Stimulated activated CD4-positive, alpha-beta T cell treated with anti-CD3 and anti-CD28 coated beads, Interleukin-12 subunit alpha, Interleukin-12 subunit beta, amount 100 ng/mL, for 48 hours (primary cell): ENCODE measurements at places on chromosomes 3 and 15.

DNA sequence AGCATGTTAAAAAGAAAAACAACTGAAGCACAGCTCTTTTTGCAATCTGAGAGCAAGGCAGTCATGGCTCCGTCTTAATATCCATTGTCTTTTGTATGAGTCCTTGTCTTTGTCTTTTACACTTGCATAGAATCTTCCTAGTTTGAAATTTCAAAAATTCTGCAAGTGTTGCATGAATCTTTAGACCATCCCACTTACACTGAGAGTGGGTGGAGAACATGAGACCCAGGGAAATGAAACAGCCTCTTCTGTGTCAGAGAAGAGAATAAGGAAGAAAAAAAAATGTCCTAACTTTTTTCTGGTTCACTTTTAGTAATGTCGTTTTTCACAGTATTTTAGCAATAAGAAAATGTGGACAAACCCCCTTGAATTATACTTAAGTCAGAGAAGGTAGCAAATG lies 12.1 kb upstream of the DCLK3 start:
- DNase-seq, result no peak

- no peak for DNase-seq
These were observed 44.7 kb downstream of the FAM43A start for GRCh38 chr3:194730365-194730764.

DNA sequence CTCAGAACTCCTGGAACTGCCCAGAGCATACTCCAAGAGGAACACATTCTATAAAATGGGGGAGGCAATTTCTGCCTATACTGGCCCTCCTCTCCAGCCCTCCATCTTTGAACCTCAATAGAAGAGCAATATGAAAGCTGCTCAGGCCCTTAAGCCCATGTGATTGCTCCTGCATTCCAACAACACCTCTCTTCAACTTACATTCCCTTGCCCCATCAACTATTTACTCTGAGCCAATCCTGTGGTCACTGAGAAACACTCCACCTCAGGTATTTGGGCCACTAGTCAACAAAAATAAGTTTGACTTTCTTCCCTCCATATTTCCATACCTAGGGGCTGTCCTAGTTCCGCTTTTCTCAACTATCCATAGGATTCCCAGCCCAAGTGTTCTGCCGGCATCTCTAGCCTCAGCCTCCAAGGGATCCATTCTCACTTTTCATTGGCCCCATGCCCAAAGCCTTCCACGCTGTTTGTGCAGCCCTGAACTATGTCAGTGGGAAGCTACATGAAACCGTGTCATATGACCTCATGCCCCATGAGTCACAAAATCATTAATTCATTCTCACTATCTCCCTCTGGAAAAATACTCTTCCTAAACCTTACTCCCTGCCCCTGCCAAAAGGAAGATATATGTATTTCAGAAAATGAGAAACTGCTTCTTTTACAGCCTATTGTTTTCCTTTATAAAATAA lies 61.6 kb downstream of the GJD2 start:
- DNase-seq, result no peak

DNA sequence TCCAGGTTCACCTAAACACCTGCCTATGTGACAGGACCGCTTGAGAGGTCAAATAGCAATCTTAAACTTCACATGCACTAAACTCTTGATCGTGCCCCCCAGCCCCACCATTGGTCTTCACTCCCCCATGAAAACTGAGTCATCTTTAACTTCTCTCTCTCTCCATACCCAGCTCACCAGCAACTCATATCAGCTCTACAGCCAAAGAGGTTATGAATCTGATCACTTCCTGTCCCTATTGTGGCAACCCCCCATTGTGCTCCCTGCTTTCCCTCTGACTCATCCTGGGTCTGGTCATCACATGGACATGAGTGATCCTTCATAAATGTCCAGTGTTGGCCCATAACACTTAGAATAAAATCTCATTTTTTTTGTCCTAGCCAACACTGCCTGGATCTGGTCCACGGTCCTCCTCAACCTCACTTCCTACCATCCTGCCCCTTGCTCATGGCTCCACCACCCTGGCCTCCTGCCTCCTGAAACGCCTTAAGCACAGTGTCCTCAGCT lies 103.4 kb upstream of the HACD2 start:
- no peak for DNase-seq

DNA sequence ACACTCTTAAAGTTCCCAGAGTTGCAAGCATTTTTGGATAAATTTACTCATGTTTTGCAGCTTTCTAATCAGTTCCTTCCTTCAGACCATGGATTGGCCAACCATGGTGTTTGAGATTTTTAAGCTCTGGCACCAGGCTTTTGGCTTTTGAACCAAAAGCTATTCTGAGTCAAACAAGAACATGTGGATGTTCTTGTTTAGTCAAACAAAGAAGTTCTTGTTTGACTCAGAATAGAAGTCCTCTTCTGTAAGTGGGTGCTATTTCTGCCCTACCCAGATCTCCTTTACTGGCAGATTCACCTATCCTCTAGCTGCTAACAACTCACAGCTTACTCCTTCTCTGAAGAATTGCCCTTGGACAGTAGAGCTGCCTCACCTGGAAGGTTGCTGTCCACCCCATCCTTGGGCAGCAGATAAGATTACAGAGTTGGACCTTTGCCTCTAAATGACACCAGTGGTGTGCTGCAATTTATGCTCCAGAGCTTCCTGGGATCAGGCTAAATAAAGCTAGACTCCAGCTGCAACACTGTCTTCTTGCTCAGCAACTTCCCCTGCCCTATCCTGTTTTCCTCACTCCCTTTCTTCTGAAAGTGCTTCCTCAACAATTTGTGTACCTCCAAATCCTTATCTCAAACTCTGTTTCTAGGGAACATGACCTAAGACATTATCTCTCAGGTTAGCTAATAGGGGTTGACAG lies 65.6 kb downstream of the COL6A6 start:
- DNase-seq, result no peak

GRCh38 chr15:63606308-63606707 lies 9.1 kb downstream of the FBXL22 start:
- DNase-seq, result no peak

DNA sequence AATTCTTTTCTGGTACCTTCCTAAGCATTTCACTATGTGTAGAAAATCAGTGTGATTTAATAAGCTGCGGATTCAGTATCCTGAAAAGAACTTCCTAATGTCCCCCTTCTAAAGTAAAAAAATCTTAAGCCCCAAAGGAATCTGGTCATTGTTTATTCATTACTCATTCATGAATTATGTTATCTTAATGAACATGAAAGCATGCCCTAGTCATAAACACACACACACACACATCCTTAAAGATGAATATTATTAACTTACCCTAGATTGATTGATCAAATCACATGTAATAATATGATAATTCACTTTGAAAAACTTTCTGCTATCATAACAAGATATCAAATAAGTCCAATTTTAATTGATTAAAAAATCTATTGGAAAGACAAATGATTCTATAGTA lies 96.4 kb upstream of the BFSP2 start:
- DNase-seq, result no peak

- no peak for DNase-seq
These were observed 88.2 kb downstream of the FAM43A start for GRCh38 chr3:194773771-194774455.

- DNase-seq, result no peak
These were observed 103.9 kb upstream of the SLC6A11 start for GRCh38 chr3:10712121-10712520.

GRCh38 chr3:120688121-120688520 lies 6.1 kb upstream of the HGD start:
- DNase-seq, result no peak

- DNase-seq, result no peak
These were observed 24.9 kb downstream of the VPS13C start for GRCh38 chr15:62035256-62035924.

- no peak for DNase-seq
These were observed 70.9 kb downstream of the ANP32A start for GRCh38 chr15:68749793-68750192.

DNA sequence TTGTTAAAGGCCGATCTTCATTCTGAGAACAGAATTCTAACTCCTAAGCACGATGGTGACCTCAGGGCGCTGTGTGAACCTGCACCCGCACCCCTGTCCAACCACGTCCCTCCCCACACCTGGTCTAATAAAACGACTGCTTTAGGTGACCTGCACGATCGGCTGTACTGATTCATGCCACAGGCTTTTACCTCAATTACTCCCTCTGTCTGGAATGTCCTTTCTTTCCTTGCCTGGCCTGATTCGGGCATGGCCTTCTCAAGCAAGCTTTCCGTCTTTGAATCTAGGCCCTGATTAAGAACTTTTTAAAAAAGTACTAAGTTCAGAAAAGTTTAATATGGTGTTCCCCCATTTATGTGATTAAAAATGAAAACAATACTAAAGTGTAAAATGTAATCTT lies 842 bp upstream of the U2SURP start:
- DNase-seq, result no peak

DNA sequence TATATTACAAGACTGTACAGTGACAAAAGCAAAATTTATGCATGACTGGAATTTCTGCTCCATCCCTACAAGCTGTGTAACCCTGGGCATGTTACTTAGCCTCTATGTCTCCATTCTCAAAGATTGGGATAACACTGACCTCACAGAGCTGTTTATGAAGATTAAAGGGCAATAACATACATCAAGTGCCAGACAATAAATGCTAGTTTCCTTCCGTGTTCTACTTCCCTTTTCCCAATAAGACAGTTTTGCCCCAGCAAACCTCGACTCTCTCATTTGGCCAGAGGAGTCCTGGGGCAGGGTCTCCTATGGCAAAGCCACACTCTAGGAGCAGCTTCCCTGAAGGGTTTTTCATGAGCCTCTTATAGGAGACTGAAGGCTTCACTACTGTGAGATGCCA lies 7.5 kb downstream of the HEXA start:
- no peak for DNase-seq

- DNase-seq, result no peak
These were observed 21.8 kb upstream of the BDH1 start for GRCh38 chr3:197577366-197578074.

- no peak for DNase-seq
These were observed 91.6 kb downstream of the IQSEC1 start for GRCh38 chr3:12981306-12982275.

DNA sequence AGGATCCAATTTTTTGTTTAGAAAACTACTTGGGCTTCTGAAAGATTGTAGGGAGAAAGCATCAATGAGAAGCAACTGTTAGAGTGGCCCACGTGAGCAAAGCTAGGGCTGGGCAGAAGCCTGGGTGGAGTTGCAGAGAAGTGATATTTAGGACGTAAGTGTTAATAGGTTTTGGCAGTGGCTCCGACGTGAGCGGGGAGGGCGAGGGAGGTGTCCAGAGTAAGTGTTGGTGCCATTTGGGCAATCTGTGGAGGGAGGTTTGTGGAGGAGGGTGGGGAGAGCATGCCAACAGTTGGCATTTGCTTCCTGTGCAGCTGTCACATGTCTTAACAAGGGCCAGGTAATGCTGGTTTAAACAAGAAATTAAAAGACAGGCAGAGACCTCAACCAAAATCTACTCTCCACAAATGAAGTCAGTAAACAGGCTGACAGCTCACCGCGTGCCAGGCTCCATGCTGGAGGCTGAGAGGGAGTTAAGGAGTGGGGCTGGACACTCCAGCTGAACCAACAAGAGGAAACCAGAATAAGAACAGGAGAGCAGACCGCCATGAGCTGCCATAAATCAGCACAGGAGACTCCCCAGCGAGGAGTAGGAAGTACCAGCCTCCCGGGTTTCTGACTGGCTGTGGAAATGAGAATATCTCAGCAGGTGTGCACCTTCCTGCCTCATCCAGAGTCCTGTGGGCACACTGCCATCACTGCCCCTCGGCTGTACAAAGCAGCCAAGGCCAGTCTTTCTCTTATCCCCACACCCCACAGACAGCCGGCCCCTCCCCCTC lies 232.6 kb downstream of the ABHD5 start:
- no peak for DNase-seq

GRCh38 chr3:65576966-65577365 lies 461.8 kb downstream of the MAGI1 start:
- no peak for DNase-seq

DNA sequence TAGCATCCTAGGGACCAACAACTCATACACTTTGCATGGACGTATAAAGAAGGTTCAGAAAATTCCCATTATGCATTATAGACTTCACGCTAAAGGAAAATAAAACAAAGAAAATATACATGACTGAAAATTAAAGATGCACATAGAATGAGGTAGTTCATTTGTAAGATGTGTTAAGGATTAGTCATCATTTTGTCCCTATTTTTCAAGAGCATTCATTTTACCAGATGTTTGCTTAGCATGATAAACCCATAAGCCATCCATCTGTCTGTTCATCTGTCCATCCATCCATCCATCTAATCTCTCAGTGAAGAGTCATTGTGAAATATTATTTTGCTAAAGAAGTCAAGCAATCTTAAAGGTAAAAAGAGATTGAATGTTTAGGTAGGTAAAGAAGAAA lies 80.3 kb downstream of the TFG start:
- DNase-seq, result no peak

DNA sequence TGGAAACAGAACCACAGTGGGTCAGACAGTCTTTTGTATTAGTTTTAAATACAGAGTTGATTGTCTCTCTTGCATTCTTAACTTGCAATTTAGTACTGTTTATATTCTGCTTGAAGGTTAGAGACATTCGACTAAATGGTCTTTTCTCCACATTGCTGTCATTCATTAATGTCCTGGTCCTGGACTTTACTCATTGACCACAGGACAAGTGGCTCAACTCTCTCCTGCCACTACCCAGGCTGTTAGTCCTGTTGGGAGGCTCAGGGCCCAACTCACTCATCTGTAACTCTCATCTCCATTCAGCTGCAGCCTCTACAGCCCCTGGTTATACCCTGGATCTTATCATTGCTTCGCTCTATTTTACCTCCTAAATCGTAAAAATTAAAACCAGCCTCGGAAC lies 427.4 kb downstream of the LPP start:
- DNase-seq, result no peak

GRCh38 chr15:48451241-48451640 lies 120.0 kb downstream of the DUT start:
- DNase-seq, result no peak

DNA sequence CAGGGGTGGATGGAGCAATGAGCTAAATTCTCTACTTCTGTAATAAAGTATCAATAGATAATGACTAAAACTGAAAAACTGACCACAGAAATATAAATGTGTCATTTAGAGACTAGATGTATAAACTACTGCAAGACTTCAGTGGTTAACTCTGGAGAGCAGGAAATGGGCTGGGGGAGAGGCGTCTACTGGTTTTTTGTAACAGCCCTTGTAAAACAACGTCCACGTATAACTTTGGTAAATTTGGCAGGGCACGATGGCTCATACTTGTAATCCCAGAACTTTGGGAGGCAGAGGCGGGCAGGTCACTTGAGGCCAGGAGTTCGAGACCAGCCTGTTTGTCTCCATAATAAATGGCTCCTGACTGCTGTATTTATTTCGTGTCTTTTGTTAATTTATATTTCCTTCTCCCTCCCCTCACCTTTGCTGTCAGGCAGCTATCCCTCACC lies 12.5 kb downstream of the RAB27A start:
- DNase-seq, result no peak

GRCh38 chr3:17143893-17144664 lies 259.3 kb downstream of the PLCL2 start:
- no peak for DNase-seq

DNA sequence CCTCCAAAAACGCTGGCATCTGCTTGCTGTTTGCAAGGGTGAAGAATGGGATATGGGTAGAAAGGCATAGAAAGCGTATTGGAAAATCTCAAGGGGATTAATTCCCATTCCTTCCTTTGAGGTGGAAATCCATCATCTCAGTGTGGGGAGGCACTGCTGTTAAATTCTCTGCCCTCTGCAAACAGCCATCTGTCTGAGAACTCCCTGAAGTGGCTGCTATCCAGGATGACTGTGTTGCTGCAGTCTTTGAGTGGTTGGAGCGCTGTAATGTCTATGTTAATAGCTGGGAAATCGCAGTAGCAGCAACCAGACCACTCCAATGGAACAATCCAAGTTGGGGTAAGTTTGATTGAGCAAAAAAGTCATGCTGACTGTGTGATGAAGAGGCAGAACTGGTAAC lies 625.9 kb downstream of the NLGN1 start:
- DNase-seq, result no peak

- no peak for DNase-seq
These were observed 20.7 kb downstream of the ZSCAN2 start for GRCh38 chr15:84621358-84621979.
